Stimulated activated CD4-positive, alpha-beta T cell treated with anti-CD3 and anti-CD28 coated beads, TNF-alpha, amount 100 ng/mL, for 1 hour (primary cell): ENCODE measurements at places on chromosomes 6 and 20.

DNA sequence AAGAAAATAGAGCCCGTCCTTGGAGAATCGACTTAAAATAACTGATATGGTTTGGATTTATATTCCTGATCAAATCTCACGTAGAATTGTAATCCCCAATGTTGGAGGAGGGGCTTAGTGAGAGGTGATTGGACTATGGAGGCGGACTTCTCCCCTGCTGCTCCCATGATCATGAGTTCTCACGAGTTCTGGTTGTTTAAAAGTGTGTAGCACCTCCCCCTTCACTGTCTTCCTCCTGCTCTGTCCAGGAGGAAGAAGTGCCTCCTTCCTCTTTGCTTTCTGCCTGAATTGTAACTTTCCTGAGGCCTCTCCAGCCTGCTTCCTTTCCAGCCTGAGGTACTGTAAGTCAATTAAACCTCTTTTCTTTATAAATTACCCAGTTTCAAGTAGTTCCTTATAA, 529.2 kb downstream of the HAO1 start:
- no peak for DNase-seq

DNA sequence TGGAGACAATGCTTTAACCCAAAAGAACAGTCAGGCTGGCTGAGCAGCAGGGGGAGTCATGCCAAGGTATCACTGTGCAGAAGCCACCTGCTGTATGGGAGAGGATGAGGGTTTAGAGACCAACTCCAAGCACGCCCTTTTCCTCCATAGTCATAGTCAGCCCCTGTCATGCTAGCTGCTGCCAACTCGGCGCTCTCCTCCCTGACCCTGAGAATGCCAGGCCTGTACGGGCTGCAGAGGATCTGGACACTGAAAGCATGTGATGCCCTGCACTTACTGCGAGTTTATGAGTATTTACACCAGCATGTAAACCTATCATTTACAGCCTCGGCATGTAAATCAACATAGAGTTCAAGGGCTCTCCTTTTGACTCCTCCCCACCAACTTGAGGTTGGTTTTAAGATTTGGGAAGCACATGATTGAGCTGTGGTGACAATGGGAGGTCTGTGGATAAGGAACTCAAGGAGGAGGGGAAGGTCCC, 11.7 kb upstream of the SCUBE3 start:
- no peak for DNase-seq

- DNase-seq, result no peak
These were observed 218.9 kb downstream of the EYA2 start for GRCh38 chr20:47113362-47114109.

- DNase-seq, result no peak
These were observed 92.9 kb upstream of the TOX2 start for GRCh38 chr20:43821795-43822194.

DNA sequence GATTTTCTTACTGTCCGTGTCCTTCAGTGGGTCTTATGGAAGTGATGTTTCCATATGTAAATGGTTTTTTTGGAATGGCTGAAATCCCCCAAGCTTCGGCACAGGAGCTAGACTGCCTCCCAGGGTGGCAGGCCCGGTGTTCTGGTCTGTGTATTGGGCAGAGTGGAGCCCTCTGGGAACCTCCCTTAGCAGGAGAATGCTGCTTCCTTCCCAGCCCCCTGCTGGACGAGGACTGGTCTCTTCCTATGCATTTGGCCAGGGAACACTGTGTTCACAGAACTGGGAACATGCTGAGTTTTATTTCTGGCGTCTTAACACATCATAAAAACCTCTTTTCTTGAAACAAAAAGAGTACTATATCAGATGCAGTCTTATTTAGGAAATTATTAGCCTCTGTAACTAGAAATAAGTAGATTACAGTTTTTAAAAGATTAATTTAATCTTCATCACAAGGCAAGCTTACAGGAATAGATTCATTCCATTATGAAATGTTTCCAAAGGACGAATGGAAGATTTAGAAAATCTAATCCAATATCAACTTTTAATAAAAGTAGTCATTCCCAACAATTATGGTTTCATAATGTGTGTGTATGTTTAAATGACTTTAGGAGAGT, 56.6 kb downstream of the SYTL3 start:
- no peak for DNase-seq

GRCh38 chr20:4195499-4195898, 180.1 kb upstream of the RNF24 start:
- DNase-seq, result no peak

DNA sequence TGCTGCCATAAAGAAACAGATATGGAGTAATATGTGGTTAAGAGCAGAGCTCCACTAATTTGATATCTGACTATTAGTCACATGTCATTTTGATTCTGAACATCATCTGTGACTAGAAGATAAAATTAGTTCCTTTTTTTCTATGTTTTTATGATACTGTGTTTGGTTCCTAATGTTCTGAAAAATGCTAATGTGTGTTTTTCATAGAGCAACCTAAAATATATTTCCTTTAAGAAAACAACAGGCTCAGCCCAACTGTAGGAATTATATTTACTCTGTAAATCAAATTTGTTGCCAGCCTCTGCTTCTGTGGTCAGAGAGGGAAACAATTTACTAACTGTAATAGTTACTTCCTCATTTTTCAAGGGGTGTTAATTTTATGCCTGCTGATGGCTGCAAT, 33.3 kb upstream of the TXLNB start:
- no peak for DNase-seq

DNA sequence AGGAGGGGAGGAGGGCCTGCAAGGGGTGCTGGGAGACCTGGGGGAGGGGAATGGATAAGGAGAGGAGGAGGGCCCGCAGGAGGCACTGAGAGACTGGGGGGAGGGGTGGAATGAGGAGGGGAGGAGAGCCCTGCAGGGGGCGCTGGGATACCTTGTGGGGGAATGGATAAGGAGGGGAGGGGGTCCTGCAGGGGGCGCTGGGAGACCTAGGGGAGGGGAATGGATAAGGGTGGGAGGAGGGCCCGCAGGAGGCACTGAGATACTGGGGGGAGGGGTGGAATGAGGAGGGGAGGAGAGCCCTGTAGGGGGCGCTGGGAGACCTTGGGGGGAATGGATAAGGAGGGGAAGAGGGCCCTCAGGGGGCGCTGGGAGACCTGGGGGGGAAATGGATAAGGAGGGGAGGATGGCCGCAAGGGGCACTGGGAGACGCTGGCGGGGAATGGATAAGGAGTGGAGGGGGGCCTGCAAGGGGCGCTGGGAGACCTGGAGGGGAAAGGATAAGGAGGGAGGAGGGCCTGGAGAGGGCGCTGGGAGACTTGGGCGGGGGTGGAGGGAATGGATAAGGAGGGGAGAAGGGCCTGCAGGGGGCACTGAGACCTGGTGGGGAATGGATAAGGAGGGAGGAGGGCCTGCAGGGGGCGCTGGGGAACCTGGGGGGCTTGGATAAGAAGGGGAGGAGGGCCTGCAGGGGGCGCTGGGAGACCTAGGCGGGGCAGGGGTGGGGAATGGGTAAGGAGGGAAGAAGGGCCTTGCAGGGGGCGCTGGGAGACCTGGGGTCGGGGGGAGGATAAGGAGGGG, 1.3 kb upstream of the CTCFL start:
- DNase-seq, result no peak

DNA sequence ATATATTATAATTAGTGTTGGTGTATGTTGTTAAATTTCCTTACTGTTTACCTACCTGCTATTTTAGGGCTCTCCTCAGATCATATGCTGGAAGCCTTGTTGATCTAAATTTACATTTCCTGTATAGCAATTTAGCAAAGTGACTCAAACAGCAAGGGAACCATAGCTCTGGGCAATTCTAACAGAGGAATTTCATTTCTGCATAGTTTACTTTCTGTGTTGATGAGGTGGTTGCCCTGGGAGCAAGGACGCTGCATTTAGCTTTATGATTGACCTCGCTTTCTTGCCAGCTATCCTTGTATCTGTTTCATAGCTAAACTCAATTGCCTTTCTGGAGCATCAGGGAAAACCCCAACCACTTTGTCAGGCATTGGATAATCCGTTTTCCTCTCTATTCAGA, 810.8 kb downstream of the GRIK2 start:
- DNase-seq, result no peak

DNA sequence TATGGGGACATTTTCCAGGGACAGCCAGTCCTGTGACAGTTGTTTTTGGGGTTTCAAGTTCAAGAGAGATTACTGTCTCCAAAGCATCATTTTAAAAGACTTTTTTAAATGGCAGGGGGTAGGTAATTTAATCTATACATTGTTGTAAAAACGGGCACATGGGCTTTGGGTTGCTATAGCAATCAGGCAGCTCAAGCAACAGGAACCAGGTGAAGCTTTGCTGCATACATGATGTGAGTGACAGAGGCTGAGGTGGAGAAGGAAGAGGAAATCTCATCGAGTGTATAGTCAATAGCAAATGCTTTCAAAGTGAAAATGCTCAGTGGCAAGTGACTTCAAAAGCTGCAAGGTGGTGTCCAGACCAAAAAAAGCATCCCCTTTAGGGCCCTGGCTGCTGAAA, 277.4 kb upstream of the JAG1 start:
- DNase-seq, result no peak

DNA sequence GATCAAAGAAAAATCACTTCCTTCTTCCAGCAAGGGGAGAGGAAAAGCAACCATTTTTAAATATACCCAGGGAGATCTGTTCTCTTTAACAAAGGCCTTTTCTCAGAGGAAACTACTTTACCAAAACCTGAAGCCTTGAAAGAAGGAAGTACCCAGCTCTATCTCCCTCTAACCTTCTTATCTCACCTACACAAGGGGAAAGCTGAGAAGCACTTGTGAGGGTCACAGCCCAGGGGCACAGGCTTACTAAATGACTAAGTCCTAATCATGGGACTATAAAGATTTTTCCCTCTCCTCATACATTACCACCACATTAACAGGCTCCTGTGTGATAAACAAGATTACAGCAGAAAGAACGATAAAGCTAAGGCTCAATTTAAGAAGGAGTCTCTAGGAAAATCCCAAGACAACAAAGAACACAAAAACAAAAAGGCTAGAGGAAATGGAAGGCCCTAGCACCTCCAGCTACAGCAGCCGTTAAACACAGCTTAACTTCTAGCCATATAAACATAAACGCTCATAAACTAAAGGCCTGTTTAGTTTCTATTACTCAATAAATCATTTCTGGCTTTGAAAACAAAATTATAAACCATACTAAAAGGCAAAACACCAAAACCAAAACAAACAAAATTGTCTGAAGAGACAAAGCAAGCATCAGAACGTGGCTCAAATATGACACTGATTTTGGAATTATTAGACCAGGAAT, 284.9 kb upstream of the ECI2 start:
- DNase-seq, result no peak

DNA sequence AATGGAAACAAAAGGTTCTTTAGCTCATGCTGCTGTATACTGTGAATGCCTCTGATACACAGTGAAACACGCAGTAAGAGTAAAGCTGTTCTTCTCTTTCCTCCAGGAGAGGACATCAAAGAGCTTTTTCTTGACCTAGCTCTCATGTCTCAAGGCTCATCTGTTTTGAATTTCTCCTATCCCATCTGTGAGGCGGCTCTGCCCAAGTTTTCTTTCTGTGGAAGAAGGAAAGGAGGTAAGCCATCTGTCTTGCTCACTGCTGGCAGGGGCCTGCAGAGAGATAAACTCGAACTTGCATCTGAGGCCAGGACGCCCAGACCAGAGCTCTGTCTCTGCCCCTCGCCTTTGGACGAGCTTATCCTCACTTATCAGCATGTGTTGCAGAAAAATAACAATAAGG, 37.7 kb downstream of the LY86 start:
- DNase-seq, result no peak

GRCh38 chr6:124441450-124441849, 520.8 kb upstream of the RNF217 start:
- no peak for DNase-seq

DNA sequence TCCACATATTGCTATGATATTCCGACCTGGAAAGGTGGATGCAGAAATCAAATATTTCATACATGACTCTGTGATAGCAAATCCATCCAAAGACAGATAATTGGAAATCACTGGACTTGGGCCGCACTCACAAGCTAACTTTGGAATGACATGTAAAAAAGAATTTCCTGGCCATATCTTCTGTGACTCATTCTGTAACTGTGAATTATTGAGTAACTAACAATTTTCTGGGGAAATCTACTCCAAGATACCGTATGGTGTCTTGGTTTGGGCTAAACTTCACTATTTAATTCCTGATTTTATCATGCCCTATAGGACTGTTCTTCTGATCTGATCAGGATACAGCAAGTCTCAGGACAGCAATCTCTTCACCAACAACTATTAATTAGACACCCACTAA, 92.7 kb upstream of the LY86 start:
- DNase-seq, result no peak

- no peak for DNase-seq
These were observed 157.2 kb downstream of the CDH26 start for GRCh38 chr20:60115451-60115850.

DNA sequence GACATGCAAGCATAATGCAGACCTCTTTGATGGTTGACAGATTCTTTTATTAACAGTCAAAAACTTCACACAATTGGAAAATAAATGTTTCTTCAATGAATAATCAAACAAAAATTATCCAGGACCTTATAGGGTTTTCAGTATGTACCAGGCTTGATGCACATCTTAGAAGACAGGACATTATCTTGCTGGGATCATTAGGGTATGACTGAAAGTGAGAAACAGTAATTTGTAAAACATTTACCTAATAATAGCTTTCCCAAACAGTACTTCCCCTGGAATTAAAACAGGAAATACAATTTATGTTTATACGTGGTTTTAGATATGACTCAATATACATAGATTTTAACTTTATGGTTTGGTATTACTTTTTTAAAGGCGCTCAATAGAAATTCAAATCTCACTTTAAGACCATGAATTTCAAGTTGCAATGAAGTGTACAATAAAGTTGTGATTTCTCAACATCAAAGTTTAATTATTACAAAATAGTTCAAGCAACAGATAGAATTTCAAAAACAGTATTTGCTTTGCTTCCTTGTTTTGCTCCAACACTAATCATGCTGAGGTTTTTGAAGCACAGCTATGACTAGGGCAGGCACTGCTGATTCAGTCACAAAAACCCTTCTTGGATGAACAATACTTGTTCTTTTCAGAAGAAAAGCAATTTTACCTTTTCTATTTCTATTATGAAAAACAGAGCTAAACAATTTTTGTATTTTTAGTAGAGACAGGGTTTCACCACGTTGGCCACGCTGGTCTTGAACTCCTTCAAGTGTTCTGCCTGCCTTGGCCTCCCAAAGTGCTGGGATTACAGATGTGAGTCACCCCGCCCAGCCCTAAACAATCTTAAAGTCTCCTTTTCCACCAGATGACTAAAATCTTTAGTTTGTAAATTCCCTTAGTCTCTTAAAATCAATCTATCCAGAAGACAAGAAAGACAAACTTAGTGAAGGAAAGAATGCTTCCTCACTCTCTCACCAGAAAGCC, 13.7 kb downstream of the SOD2 start:
- DNase-seq, result no peak
